ENCODE measurements at places on chromosomes 7 and 10.

DNA sequence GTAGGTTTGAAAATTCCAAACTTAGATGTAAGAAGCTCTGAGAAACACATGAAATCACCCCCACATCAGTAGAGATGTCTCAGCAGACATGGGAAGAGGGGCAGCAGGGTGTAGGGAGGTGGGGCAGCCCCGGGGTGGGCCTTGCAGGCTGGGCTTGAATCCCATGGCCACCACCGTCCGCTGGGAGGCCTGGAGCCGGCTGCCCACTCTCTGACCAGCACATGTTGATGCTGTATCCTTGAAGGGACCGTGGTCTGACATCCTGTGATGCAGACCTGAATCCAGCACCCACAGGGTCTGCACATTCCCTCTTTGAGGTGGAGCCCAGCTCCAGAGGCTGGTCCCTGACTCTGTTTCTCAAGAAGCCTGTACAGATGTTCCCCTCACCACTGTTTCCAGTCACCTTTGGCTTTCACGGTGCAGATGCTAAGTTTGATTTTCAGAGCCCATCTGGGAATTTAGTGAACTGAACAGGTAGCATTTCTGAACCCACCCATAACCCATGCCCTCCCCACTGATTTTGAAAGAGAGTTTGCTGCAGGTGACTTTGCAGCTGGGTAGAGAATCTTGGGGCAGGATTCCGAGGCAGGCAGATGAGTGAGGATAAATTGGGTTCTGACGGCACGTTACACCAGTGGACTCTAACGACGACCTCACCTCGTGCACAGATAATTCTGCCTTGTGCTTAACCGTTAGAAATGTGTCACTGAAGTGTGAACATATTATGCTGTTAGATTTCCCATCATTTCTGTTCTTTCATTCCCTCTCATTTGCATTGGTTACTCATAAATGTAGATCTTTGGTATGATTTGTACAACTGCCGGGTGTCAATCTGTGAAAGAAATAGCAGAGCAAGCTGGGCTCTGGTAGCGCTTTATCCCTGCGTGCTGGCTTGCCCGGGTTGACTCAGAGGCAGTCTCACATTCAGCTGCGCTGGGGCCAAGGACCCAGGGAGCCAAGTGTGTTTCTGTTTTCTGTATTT, 45.7 kb downstream of the IKZF1 start:
- DNase-seq = peak; percentile 85

DNA sequence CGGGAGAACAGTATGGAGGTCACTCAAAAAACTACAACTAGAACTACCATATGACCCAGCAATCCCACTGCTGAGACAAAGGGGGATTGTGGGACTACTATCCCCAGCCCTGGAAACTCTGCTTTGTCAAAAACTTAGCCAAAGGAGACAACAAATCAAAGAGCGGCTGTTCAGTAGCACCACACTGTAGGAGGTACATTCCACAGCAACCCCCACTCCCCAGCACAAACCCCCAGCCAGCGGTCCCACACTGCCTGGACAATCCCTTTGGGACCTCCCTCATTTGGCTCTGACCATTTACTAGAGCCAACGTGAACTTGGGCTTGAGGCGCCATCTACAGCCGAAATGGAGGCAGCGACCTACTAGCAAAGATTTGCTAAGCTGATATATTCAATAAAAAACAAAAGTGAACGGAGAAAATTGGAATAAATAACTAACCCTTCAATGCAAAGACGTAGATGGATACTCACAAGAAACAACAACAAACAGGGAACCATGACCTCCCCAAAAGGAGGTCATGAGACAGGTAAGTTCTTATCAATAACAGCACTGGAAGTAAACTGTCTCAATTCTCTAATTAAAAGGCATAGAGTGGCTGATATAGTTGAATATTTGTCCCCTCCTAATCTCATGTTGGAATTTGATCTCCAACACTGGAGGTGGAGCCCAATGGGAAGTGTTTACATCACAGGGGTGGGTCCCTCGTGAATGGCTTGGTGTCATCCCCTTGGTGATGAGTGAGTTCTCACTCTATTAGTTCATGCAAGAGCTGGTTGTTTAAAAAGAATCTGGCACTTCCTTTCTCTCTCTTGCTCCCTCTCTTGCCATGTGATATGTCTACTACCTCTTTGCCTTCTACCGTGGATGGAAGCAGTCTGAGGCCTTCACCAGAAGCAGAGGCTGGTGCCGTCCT, 119.0 kb upstream of the KCNMA1 start:
- DNase-seq = no peak

GRCh38 chr7:155497149-155497901, 39.4 kb downstream of the EN2 start:
- no peak for DNase-seq

GRCh38 chr7:113890331-113891030, 28.3 kb downstream of the PPP1R3A start:
- no peak for DNase-seq

- DNase-seq = no peak
These were observed 850.6 kb downstream of the TYW1 start for GRCh38 chr7:67847092-67847787.

DNA sequence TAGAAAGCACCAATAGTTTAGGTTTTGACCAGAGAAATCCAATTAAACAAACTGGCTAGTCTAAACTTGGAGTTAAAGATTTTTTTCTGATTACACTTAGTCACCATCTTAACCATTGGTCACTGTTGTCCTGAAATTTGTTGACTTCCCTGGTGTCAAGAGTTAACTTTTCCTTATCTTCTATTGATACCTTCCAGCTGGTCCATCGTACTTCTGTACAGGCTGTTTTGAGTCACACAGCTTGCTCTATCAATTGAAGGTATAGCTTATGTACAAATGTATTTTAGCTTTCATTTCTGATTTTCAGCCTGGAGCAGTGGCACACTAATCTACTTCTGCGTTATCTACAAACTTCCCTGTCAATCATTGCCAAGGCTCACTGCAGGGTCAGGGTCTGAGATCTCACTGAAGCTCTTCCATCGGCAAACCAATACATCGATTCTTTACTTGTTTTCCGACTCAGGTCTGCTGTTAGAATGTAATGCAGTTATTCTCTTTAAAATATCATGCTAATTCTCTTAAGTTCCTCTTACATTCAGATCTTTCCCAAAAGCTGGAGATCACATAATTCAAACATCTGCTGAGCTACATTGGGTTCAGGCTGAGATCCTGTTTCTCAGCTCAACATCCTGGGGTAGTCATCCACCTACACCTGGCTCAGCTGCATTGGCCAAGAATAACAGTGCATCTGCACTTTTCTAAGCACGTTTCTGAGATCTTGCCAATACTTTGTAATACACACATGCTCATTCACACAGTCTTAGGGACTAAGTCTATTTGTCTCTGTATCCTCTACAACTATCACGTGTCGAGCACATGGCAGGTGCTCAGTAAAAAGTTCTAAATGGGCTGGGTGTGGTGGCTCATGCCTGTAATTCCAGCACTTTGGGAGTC, 11.3 kb downstream of the MRPS33 start:
- DNase-seq = no peak

DNA sequence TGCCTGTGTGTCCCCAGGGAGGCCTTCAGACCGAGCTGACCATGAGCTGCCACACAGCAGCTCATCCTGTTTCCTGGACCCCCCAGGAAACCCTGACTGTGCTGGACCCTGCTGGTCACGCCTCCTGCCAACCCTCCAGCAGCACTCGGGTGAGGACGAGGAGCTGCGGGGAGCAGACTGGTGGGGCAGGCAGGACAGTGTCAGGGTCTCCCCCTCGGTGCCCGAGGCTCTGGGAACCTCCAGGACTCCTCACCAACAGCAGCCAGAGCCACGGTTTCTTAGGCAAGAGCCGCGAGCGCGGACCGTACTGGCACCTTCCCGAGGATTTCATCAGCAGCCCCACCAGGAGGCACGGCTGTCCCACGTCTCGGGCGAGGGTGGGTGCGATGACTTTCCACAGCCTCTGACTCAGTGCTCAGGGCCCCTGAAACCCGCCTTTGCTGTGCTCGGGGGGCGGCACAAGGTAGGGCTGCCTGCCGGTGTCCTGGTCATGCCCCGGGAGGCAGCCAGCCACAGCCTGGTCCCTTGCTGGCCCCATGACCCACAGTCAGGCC, 186.9 kb downstream of the ELFN1 start:
- peak; percentile 1 for DNase-seq

GRCh38 chr10:53023411-53023810, 250.8 kb upstream of the MBL2 start:
- DNase-seq = no peak

GRCh38 chr10:64648915-64649314, 1127.7 kb downstream of the REEP3 start:
- no peak for DNase-seq

GRCh38 chr7:50229964-50230363, 74.6 kb upstream of the IKZF1 start:
- DNase-seq = peak; percentile 49

- DNase-seq = no peak
These were observed 107.5 kb downstream of the ELMO1 start for GRCh38 chr7:37341033-37341630.

- no peak for DNase-seq
These were observed 72.0 kb upstream of the PARD3 start for GRCh38 chr10:34886906-34887642.

DNA sequence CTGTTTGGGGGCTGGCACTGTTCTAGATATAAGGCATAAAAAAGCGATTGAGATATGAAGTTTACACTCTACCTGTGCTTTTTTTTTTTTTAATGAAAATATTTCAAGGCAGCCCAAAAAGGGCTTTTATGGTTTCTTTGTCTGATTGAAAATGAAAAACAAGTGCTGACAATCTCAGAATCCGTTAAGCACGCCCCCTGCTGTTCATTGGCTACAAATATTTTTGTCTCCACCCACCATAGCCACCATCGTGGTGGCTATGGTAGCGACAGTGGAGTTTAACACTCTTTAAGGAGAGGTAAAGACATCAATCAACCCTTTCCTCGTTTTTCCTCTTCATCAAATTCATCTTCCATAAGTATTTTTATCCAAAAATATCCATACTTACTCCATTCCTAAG, 94.2 kb downstream of the CD36 start:
- DNase-seq = no peak

DNA sequence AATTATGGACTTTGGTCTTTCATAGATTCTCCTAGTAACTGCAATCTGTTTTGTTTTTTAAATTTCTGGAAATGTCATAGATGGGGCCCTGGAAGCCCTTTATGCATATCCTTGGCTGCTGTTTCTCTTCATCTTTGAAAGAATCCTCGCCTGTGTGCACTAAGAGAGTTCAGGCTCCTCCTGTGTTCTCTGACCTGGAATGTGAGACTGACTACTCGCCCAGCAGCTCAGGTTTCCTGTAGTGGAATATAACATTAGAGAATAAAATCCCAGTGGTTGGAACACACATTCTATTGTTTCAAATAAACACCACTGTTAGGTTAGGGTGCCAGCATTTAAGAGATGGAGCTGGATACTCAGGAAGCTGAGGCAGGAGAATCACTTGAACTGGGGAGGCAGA, 56.3 kb downstream of the WDFY4 start:
- DNase-seq = no peak

DNA sequence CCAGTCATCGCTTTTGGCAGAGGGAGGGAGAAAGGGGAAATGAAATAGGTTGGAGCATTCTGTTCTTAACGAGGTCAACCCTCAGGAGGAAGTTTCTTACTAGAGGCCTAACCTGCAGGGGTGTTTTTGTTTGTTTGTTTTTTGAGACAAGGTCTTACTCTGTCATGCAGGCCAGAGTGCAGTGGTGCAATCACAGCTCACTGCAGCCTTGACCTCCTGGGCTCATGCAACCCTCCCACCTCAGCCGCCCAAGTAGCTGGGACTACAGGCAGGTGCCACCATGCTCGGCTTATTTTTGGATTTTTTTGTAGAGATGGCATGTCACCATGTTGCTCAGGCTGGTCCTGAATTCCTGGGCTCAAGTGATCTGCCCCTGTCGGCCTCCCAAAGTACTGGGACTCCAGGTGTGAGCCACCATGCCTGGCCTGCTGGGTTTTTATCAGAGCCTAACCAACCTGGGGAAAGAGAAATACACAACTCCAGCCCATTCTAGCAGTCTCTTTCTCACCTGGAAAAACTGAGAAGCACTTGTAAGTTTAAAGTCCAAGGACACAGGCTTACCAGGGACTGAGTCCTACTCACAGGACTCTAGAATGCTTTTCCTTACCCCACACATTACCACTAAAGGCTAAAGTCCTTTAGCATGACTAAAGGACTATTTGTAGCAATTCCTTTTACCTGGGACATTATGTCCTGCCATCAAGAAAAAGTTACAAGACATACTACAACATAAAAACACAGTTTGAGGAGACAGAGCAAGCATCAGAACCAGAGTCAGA, 101.0 kb upstream of the EGFR start:
- DNase-seq = no peak

DNA sequence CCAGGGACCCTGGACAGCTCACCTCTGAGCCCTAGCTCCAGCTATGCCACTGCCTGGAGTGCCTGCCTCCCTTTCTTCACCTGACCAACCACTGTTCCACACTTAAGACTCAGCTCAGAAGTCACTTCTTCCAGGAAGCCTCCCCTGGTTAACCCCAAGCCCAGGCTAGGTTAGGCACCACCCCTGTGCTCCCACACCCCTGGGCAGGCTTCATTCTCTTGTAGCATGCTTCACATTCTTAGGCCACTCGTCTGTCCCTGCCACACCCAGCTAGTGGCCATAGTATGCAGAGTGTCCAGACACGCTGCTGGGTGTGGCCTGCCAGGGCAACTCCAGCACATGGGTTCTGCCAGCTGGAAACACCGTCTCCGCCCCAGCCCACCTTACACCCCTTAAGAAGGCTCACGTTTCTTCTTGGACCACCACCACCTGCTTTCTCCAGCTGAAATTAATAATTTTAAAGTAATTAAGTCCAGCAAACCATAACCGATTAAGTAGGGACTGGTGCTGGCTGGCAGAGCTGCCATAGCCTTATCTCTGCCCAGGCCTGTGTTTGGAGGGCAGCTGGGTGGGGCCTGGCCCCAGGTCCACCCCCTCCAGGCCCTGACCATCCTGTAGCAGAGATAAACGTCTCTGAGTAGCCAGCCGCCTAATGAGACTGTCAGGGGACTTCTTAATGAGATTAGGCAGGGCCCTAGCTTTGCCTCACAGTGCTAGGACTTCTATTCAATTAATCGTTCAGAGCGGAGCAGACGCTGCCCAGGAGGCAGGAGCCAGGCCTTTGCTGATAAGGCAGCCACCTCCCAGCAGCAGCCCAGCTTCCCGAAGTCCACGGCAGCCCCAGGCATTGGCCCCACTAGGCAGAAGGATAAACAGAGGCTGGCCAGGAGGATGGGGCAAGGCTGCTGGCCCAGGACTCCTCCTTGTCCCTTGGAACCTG, 20.5 kb downstream of the GRID1 start:
- no peak for DNase-seq

GRCh38 chr10:71269301-71270288, 49.5 kb upstream of the SLC29A3 start:
- DNase-seq = no peak

GRCh38 chr10:74728225-74728624, 98.2 kb upstream of the KAT6B start:
- DNase-seq = no peak

GRCh38 chr7:70659263-70659662, 472.7 kb upstream of the GALNT17 start:
- DNase-seq = peak; percentile 40

DNA sequence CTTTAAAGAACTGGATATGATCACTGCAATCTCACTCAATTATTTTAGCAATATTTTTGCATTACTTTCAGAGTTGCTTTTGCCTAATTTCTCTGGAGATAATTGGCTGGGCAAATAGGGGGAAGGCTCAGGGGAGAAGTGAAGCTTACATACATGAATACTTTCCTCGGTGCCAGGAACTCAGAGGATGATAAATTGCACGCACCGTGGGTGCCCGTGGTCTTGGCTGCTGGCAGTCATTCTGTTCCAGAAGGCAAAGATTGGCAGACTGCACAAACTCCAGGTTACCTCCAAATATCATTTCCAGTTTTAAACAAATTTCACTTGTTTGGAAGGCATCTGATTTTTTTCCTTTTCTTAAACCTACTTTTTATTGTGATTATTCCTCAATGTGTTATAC, 197.8 kb upstream of the TMEM72 start:
- DNase-seq = no peak
